NCI-H1694 treated with DMSO at 0.1 percent for 48 hours (cell line): ENCODE measurements at places on chromosomes 16 and 17.

GRCh38 chr17:63433746-63434591 is 12.1 kb downstream of the CYB561 start:
- no peak for DNase-seq

DNA sequence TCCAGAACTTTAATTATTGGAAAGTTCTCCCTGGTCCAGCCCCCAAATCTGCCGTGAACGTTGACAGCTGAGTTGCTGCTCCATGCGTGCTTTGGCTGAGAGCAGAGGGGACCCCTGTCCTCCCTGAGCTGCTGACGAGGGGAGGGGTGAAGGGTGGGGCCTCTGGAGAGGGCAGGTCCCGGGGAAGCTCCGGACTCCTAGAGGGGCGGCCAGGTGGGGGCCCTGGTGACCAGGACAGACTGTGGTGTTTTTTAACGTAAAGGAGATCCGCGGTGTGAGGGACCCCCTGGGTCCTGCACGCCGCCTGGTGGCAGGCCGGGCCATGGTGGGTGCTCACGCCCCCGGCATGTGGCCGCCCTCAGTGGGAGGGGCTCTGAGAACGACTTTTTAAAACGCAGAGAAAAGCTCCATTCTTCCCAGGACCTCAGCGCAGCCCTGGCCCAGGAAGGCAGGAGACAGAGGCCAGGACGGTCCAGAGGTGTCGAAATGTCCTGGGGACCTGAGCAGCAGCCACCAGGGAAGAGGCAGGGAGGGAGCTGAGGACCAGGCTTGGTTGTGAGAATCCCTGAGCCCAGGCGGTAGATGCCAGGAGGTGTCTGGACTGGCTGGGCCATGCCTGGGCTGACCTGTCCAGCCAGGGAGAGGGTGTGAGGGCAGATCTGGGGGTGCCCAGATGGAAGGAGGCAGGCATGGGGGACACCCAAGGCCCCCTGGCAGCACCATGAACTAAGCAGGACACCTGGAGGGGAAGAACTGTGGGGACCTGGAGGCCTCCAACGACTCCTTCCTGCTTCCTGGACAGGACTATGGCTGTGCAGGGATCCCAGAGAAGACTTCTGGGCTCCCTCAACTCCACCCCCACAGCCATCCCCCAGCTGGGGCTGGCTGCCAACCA is at the start of gene MC1R:
MC1R (plus strand) TSS at position 410 of the 895 bp plus-strand sequence; CDS start at position 807, 397 bp downstream.
- DNase-seq = no peak

DNA sequence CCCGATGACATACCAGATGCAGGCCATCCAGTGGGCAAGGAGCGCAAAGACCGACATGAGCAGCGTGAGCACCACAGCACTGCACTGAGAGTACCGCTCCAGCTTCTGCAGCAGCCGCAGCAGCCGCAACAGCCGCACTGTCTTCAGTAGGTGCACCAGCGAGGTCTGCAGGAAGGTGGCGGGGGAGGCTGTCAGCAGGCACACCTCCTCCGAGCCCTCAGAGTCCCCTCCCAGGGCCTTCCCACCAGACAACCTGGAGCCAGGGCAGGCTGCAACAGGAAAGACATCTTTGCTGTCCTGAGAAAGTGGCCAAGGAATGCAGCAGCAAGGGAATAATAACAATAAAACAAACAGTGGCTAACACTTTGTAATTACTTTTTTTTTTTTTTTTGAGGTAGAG is 9.1 kb downstream of the KCNH4 start:
- DNase-seq = no peak

DNA sequence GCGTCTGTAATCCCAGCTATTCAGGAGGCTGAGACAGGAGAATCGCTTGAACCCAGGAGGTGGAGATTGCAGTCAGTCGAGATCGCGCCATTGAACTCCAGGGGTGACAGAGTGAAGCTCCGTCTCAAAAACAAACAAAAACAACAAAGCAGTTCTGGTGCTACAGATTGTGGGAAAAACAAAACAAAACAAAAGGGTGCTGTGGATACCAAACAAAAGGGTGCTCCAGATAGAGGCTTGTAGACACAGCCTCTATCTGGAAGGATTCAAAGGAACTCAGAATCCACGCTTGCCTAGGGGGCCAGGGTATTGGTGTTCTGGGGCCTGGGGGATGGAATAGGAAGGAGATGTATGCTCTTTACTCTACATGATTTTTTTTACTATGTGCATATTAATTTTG is 2.5 kb downstream of the MYLK3 start:
- no peak for DNase-seq

DNA sequence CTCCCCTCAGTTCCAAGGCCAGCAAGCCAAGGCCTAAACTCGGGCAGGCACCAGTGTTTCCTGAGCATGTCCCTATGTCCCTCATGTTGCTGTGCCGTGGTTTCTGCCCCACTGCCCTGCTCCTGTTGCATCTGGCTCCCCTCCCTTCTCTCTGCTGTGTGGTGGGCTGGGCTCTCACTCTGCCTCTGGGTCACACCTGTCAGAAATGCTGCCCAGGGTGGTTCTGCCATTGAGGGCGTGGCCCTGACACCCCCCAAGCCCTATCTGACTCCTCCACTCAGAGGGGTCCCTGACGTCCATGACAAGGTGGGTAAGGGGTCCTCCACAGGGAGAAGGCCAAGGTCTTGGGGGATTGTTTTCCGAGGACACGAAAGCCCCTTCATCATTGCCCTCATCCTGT is 9.2 kb upstream of the ITGA3 start:
- DNase-seq = no peak

GRCh38 chr16:9934723-9935508 is 247.3 kb downstream of the GRIN2A start:
- DNase-seq = no peak

- DNase-seq = no peak
Measured at GRCh38 chr17:44780161-44780560, 21.4 kb downstream of the ADAM11 start.

DNA sequence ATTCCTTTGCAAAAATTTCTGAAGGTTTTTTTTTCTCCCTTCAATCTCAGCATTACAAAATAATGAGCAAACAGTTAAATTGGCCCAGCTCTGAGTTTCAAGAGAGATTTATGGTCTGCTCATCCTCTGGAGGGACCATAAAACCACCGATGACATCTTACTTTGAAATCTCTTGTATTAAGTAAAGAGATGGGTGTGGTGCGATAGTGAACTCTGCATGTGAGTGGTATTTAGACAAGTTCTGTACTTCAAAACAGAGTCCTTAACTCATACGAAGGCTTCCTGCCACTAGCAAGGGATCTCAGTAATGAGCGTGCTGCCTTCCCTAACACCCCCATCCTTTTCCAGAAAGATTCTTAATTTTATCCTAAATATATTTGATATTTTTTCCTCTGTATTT is 2.1 kb downstream of the FAM20A start:
- no peak for DNase-seq

DNA sequence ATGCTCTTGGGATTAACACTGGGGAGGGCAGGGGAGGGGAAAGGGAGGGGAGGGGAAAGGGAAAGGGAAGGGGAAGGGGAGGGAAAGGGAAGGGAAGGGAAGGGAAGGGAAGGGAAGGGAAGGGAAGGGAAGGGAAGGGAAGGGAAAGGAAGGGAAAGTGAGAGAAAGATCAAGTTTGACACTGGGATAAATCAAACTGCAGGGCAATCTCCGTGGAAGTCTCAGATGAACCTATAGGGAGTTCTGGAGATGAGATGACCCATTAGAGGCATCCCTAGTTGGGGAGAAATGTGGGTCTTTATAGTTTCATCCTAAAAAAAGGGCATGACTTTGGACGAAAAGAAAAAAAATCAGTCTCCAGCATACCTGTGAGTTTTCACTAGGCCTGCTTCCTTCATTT is 2.2 kb downstream of the KRTAP4-12 start:
- DNase-seq = no peak

GRCh38 chr17:73072219-73072962 is 20.1 kb downstream of the SLC39A11 start:
- peak; percentile 13 for DNase-seq

- DNase-seq = no peak
Measured at GRCh38 chr17:44374306-44375195, 10.9 kb upstream of the FAM171A2 start.

- no peak for DNase-seq
Measured at GRCh38 chr17:76726776-76727718, at the start of gene METTL23. TSS of gene METTL23 (plus strand) at chr17:76726839. CDS start at chr17:76729711, 2,872 bp downstream.

DNA sequence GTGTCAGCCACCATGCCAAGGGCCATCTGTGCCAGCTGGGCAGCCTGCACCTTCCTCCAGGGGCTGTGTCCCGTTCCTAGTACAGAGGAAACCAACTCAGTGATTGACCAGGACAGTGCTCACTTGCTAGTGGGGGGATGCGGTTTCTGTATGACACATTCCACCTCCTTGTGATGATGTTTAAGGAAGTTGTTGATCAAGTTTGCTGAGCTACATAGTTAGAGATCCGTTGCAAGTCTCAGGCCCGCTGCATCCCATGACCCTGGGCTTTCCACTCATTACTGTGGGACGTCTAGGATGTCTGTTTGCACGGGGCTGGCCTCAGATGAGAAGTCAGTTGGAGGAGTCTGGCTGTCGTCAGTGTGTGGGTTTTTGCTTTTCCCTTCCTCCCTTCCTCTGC is 33.6 kb downstream of the RNF213 start:
- DNase-seq = no peak

DNA sequence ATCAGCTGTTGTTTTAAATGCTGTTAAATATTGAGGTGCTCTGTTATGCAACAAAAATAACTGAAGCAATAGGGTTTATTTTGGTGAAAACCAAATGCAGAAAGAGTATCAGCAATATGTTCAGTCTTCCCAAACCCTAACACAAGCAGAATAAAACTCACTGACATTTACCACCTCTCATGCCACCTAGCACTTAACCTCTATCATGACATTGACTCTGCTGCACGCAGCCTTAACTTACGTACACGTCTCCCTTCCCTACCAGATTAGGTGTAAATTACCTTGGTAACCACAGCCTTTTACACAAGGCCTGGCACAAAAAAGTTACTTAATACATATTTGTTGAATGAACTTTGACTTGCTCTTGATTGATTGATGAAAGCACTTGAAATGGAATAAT is 9.9 kb upstream of the AKAP1 start:
- DNase-seq = no peak

DNA sequence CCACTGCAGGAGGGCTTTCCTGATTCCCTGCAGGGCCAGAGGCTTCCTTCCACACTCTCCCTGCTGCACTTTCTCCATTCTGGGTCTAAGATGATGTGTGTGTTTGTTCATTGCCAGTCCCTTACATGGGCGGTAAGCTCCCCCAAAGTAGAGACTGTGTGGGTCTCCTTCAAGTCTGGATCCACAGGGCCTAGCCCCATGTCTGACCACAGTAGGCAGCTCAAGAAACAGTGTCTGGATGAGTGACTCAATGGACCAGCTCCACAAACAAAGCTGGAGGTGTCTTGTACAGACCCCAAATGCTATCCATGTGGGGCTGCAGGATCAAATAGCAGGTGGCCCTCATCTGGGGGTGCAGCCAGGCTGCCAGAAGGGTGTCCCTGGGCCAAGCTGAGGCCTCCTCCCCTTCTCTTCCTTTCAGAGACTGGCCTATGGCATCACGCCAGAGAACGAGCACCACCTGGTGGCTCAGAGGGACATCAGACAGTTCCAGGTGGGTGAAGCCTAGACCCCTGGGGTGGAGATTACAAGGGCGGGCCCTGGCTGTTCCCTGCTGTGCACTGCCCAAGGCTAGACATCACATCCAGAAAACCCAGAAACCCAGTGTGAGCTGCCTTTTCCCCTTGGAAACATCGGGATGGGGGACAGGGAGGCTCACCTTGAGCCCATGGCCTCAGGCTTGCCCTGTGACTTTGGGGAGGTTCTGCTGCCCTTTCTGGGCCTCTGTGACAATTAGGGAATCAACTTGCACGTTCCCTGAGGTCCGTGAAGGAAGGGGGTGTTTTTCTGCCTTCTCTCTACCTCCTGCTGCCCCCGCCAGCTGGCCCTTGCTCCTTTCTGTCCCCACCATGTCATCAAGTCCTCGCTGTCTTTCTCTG is 45.9 kb downstream of the SLC6A2 start:
- DNase-seq = peak; percentile 55

DNA sequence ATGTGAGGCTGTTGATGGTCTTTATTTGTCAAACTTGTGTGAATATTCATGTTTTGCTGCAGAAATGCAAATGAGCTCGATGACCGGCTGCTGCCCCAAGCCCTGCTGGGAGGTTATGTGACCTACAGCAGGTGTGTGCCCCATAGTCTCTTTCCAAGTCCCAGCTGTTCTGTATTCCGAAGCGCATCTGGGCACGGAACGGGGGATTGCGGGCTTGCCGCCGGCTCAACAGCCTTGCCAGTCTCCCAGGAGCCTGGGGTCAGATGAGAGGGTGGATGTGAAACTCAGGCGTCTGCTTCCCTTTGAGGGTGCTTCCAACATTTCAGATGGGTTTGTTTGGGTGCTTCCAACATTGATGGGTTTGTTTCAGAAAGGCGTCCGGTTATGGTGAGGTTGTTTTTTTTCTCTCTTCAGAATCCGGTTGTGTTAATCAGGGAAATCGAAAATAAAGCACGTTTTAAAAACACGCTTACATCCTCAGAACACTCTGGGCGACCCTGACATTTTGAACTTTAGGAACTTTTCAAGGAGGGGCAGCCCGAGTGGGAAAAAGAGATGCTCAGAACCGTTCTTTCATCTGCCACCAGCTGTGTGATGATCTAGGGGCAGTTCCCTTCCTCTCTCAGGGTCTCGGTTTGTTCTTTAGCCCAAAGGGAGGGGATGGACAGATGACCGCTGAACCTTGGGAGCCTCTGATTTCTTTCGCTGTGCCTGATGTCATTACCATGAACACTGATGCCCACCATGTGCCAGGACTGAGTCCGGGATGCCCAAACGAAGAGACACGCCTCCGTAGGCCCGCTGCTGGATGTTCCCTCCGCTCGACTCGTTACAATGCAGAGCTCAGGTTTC is 47.8 kb upstream of the AMZ2 start:
- no peak for DNase-seq

DNA sequence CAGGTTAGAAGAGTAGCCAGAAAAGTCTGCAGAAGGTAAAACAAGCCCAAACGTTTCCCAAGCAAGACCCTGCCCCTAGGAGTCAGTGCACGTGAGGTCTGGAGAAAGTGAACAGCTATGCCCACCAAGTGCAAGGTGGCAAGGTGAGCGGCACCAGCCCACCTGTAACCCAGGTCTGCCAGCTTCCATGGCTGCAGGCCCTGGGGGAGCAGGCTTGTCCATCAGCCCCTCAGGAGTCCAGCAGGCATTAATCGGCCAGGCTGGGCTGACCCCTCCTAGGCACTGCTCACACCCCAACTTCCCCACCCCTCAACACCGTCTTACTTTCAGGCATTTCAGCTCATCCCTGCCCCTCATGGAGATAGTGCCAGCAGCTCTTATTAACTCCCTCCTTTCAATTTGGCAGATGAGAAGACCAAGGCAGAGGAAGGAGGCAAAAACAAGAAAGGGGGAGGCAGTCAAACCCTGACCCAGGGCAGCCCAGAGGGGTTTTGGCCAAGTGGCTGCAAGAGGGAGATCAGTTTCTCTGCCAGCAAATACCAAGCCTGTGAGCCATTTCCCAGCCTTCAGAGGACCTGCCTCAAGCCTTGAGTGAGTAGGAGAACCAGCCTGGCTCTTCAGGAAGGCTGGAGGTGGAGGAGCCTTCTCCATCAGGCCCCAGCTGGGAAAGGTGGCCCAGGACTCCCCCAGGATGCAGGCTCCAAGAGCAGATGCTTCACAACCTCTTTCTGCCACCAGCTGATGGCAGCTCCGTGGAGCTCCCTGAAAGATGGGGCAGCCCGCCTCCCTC is 14.7 kb downstream of the BEAN1 start:
- no peak for DNase-seq
